ENCODE measurements at places on chromosomes 13 and 19.

DNA sequence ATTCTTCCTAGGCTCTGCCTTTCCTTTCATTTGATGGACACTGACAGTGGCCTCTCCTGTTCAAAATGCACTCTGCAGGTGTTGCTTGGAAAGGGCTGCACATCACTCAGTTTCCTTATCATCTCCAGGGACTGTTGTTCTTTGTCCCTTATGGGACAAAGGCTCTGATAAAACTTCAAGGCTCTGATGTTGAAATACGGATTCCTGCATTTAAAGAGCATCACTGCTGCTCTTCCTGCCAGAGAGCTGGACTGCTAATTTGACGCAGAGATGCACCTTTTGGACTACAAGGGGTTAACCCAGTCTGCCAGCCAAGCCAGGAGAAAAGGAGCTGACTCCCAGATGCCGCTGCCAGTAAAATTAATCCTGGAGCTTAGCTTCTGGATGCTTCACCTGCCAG is 952.1 kb downstream of the DIAPH3 start:
- no peak for DNase-seq

GRCh38 chr13:45305079-45305478 is 35.9 kb downstream of the TPT1 start:
- no peak for DNase-seq

DNA sequence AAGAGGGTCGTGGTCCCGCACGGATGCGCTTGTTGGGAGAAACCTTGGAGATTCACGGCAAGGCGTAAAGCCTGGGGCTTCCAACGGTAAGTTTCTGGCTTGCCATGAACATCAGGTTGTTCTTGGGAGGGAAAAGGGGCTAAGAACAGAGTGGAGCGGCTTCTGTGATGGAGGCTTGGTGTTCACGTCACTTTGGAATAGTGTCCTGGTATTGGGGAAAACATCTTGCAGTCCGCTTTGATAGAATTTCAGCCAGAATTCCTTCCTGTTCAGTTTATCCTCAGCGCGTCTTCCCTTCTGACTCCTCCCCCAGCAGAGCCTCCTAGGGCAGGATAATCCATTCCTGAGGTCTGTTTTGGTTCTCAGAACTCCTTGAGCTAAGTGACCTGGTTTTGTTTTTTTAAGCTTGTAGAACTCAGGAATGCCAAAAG is 2.0 kb downstream of the KCTD15 start:
- no peak for DNase-seq

DNA sequence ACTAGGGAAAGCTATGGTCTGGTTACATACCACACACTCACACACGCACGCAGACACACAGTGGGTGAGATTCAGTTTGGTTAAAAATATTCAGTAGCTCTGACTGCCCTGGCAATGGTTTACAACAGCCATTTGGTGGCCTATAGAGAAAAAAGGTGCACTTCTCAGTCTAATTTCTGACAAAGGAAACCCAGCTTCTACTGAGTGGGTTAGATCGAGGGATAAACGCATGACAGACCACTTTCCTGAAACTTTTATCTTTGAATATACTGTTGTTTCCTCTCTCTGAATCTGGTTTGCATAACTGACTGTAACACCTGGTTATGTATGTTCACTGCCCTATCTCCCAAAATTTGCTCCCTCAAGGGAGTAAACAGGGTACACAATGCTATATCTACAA is 2.5 kb downstream of the LIG4 start:
- no peak for DNase-seq

DNA sequence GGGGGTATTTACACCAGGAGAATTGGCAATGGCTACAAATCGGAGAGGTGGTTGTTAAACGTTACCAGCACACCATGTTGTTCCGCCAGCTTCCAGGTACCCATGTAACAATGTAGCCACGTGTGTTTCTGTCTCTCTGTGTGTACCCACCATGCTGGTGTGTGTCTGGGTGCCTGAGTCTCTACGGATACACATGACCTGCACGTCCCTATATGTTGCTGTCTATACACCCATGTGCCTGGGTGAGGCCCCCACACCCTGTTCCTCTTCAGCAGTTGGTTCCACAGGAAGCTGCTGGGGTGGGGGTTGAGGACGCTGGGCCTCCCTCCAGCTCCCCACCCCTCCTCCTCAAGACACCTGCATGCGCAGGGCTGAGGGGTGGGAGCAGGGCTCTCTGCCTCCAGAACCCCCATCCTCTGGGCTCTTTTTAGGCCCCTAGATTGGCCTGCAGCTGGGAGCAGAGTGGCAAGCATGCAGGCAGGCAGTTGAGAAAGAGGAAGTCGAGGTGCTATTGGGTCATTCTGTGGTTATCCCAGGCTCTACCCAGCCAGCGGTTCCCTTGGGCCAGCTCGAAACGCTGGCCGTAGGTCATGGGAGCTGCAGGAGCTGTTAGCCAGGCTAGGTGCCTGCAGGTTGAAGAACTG is at the start of gene ARHGEF18:
TSS of gene ARHGEF18 (plus strand) at position 351 of the 644 bp plus-strand sequence. CDS start 13,954 bp downstream, outside the sequence.
- DNase-seq: no peak

- DNase-seq: no peak
Measured at GRCh38 chr19:32945260-32945659, 26.5 kb downstream of the CEP89 start.

- no peak for DNase-seq
Measured at GRCh38 chr13:27200413-27201070, 28.9 kb upstream of the USP12 start.

DNA sequence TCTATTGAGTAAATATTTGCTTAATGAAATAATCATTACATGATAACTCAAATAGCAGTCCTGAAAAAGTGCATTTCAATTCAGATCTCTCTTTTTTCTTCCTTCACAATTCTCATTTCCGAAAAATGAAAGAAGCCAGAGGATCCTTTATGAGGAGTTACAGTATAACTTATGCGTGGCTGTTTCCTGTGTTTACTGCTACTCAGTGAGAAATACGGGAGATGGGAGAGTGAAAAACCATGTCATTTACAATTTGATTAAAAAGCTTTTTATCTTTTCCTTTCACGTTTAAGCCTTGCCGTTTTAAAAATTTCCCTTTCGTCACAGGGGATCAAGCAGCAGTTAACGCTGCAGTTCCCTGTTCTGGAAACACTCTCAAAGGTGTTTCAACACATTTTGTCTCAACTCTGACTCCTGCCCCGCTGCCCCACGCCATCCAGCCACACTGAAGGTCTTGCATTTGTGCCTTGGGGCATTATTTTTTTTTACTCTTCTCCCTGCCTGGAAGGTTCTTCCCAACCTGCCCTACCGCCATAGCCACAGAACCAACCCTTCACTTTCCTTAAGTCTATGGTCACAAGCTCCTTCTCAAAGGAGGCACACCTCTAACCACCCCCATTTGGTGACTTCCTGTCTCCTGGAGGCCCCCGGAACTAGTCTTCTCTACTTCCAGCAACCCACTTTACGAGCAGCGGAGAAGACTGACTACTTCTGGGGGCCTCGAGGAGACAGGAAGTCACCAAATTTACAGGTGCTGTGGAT is 17.0 kb downstream of the KL start:
- no peak for DNase-seq

DNA sequence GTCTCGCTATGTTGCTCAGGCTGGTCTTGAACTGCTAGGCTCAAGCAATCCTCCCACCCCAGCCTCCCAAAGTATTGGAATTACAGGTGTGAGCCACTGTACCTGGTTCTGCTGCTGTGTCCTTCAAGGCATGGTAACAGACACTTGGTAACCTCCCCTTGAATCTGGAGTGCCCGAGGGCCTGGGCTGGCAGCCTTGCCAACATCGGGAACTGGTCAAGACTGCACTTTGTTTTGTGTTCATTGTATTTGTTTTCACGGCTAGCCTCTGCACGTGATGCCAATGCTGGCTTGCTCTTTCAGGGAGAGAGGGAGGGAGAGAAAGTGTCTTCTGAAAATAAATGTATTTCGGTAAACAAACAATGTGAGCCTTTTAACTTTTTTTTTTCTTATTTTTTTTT is 12.0 kb downstream of the CERS4 start:
- DNase-seq: no peak

DNA sequence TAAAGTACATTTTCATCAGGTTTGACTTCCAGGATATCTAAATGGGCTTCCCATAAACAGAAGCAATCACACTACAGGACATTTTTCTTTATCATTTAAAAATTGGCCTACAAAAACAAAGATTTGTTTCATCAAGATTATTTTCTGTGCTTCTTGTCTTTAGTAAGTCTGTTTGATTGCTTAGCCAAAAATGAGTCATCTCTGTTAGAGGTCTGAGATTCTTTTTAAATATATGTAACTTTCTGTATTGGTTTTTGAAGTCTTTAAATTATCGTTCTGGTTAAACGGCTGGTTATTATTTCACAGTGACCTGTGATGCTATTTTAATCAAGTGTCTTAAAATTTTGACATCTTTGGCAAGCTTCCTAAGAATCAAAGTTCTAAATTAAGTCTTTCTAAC is 62.7 kb downstream of the SLITRK1 start:
- DNase-seq: no peak

DNA sequence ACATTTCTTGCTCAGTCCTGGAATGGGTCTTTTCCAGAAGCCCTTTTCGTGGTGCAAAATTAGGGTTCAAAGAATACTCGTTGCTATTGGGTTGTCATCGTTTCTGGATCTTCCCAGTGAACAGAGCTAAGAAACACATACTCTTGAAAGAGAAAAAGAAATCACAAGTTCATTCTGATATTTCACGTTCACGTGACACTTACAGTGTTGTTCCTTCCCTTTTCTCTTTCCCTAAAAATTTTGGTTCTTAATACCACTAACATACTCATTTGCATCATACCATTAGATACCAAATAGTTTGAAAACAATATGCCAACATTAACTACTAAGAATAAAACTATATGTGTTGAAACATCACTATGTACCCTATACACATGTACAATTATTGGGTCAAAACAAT is 13.4 kb upstream of the GTF2F1 start:
- no peak for DNase-seq

DNA sequence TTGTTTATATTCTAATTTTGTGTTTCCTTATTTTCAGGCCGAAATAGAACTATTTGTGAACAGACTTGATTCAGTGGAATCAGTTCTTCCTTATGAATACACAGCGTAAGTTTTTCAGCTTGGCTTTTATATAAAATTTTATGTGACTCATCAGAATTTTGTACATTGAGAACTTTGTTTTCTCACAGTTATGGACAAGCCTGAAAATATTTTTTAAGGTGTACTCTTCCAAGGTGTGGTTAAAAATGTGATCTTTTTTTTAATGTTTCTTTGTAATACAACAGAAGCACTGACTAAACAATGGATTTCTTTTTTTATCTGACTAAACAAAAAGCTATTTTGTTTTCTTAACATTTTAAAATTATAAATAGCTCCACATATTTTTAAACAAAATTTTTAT is 16.3 kb downstream of the TM9SF2 start:
- DNase-seq: no peak

DNA sequence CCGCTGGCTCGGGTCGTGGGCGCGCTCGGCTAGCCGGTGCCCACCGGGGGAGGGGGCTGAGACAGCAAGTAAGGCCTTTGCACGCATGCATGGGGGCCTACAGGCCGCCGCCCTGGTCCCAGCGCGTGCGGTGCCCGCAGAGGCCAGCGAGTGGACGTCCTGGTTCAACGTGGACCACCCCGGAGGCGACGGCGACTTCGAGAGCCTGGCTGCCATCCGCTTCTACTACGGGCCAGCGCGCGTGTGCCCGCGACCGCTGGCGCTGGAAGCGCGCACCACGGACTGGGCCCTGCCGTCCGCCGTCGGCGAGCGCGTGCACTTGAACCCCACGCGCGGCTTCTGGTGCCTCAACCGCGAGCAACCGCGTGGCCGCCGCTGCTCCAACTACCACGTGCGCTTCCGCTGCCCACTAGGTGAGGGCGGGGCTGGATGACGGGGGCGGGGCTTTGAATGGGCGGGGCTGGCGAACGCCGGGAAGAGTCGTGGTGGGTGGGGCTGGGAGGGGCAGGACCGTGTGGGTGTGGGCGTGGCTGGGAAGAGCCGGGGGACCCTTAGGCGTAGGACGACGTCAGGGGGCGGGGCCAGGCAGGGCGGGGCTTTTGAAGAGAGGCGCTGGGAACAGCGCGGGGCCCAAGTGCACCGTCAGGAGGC is 2.1 kb downstream of the CILP2 start:
- no peak for DNase-seq

DNA sequence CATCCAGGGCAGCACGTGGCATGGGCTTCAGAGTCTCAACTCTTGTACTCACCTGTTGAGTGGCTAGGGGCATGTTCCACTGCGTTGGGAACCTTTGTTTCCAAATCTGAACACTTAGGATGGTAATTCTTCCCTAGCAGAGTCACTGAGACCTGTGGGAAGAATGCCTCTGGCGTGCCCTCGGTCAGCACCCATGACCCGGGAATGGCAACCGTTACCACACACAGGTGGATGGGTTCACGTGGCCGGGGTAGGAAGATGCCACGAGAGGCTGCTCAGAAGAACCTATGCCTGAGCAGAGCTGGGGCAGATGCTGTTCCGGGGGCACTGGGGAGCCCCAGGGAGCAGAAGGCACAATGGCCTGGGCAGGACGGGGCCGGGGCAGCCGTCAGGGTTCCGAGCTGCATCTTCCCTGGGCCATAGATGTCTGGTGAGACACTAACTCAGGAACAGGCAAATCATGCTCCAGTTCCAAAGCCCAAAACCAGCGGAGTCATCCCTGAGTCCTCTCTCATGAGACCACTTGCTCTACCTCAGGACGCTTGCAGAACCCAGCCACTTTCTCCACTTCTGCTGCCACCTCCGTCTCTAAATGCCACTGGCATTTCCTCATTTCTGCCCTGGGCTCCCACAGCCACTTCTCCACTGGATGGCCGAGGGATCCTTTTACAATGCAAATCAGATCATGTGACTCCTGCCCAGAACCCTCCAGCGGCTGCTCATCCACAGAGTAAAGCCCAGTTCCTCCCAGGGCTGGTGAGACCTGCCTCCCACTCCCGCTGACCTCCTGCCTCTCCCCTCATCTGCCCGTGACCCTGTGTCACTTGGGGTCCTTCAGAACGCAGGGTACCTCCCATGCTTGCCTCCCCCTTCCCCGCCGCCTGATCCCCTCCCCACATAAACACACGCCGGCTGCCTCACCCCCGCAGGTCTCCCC is 36.7 kb downstream of the FAM124A start:
- no peak for DNase-seq

- no peak for DNase-seq
Measured at GRCh38 chr13:72864142-72865011, 82.4 kb downstream of the PIBF1 start.

All from activated CD4-positive, CD25-positive, alpha-beta regulatory T cell (primary cell).